Activated CD4-positive, alpha-beta T cell treated with anti-CD3 and anti-CD28 coated beads, Interleukin-2, amount 10 ng/mL, durations not matched to agents 24 days and 14 days (primary cell): ENCODE measurements at places on chromosomes 5 and 9. TPM values are rescaled to one million over a fixed set of nuclear protein-coding genes. Genes with fewer than 3 reads are reported as not detected.
A peak's percentile ranks its signal among the peaks of the same experiment; 100 is the strongest.

NDUFS6 gene
- 37.8 and 40.3 TPM in 2 replicates for total RNA-seq

FOXD4L6 gene
- not detected in 2 replicates for total RNA-seq

TAF11L11 gene
- not detected in 2 replicates for total RNA-seq

HAND1 gene
- not detected in 2 replicates for total RNA-seq

FYB1 gene
- 84.9 and 93.7 TPM in 2 replicates for total RNA-seq

- DNase-seq = no peak
Measured at GRCh38 chr5:79689541-79690466, at the start of gene CMYA5. CMYA5 (plus strand) TSS chr5:79689836; CDS start chr5:79689908, 72 bp downstream.

- DNase-seq = no peak
Measured at GRCh38 chr9:82680179-82680935, 382.6 kb downstream of the RASEF start.

- DNase-seq = no peak
Measured at GRCh38 chr9:26789959-26790358, 102.6 kb downstream of the CAAP1 start.

GRCh38 chr5:107736638-107737037 lies 65.9 kb upstream of the EFNA5 start:
- DNase-seq = no peak

GRCh38 chr9:90801241-90801972 lies at the start of gene SYK:
SYK (plus strand) TSS chr9:90801819; CDS start chr9:90843899, 42,080 bp downstream.
- peak; percentile 58 for DNase-seq

DNA sequence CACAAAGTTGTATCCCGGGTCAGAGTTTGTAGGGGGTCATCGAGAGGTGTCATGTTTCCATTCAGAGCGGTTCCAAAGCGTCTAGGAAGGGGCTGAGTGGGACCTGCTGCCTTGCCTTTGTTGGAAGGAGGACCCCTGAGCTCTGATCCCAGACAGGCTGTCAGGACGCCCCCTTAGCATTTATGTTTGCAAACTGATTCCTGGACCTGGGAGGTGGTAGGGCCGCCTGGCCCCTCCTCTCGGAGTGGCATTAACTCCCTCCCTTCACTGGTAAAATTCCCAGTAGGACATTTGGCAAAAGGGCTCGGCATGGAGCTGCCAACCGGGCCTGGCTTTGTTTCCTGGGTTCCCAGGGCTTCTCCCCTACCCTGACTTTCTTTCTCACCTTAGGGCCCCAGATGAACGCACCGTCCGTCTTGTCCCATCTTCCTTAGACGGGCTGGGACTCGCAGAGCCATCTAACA lies 2.5 kb downstream of the JADE2 start:
- no peak for DNase-seq

- DNase-seq = no peak
Measured at GRCh38 chr5:121189342-121190305, 662.1 kb upstream of the FTMT start.

DNA sequence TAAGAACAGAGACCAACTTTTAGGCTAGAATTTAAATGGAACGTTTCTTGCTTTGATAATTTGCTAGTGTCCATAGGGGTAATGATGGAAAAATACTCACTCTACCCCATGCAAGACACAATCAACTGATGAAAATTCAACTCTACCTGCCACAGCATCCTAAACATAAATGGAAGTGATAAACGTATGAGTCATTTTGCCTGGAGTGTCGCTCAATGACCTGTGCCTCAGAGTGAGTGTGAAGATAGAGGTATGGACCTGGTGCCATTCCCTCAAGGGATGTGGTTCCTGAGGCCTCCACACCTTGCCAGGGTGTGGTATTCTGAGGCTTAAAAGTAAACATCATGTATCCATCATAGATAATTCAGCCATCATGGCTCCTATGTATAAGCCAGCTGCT lies 14.0 kb downstream of the ARL14EPL start:
- no peak for DNase-seq

GRCh38 chr5:112848116-112848811 lies 12.8 kb upstream of the SRP19 start:
- peak; percentile 74 for DNase-seq
